ENCODE measurements at places on chromosomes 4 and X.

GRCh38 chrX:147838465-147839131, 73.1 kb upstream of the FMR1 start:
- no peak for DNase-seq

- DNase-seq: no peak
Measured at GRCh38 chr4:173288698-173289352, 45.3 kb downstream of the HMGB2 start.

GRCh38 chr4:143377611-143378099, 41.0 kb downstream of the GAB1 start:
- no peak for DNase-seq

DNA sequence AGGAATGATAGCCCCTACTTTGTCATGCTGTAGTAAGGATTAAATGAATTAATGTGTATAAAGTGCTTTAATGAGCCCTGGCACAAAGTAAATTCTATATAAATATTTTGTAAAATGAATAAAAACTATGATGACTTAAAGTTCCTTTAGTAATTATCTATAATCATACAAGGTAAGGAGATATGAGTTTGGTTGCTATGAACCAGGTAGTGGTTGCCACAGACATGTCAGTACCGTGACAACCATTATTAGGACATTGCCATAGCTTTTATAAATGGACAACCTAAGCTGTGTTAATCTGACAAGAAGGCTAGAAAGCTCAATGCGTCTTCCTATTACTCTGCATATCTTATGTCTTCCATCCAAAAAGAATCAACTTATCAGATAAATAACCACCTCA, at the start of gene ARL13A:
TSS of gene ARL13A (plus strand) at position 301 of the 400 bp plus-strand sequence. CDS start 3,982 bp downstream, outside the sequence.
- no peak for DNase-seq

DNA sequence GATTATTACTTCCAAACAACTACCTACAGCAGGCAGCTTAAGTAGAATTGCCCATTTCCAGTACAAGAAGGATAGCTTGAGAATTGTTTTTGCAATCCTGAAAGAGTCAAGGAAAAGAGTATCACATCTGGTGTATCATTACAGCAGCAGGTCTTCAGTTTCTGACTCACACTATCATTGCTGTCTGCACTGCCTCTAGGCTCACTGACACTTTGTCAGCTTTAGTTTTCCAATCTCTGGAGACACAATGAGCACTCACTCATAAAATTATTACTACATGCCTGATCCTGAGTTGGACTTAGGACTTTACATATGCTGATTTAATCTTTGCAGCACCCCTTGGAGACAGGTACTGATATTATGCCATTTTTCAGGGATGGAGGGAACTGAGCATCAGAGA, 244.6 kb upstream of the BOD1L1 start:
- no peak for DNase-seq

GRCh38 chrX:95484781-95485180, 1199.9 kb upstream of the DIAPH2 start:
- DNase-seq: no peak
